CD4-positive, alpha-beta T cell treated with Interleukin-12 subunit alpha and Interleukin-12 subunit beta, for 1 hour (primary cell): ENCODE measurements at places on chromosomes 6 and 20.

DNA sequence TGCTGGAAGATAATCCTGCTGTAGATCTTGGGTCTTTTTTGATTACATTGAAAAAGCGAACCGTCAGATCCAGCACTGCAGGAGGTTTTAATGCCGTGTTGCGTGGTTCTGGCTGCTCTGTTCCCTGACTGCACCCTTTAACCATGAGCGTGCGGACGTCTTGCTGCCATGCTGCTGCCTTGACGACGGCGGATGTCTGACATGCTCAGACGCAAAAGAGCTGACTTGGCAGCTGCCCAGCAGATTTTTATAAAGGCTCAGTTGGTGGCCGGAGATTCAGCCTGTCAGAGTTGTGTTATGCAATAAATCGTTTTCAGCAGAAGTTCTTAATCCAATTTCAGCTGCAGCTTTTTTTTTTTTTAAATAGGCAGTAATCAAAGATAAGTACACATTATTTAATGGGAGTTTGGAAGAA lies 119.4 kb downstream of the JARID2 start:
- peak; percentile 30 for DNase-seq

DNA sequence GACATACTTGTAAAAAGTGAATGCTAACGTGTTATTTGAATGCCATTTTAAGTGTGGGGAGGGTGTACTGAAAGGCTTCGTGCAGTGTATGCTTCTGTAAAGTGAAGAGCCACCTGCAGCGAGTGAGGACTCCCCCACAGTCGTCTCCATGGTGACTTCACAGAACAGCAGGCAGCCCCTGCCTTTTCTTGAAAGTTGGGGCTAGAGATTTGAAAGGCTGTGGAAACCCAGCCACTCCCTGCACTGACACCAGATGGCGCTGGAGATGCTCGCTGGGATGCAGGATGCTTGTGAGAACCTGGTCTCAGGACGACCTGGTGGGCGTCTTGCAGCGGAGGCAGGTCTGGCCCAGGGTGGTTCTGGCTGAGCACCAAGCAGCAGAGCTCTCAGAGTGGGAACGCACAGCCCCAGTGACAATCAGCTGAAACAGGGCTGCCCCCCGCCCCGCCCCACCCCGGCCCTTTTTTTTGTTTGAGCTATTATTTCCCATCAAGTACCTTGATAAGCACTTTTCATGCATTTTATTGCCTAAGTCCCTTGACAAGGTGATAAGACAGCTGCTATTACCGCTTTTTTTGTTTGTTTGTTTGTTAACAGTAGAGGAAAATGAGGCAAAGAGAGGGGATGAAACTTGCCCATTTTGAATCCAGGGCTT lies 150.3 kb downstream of the SYCP2 start:
- no peak for DNase-seq

DNA sequence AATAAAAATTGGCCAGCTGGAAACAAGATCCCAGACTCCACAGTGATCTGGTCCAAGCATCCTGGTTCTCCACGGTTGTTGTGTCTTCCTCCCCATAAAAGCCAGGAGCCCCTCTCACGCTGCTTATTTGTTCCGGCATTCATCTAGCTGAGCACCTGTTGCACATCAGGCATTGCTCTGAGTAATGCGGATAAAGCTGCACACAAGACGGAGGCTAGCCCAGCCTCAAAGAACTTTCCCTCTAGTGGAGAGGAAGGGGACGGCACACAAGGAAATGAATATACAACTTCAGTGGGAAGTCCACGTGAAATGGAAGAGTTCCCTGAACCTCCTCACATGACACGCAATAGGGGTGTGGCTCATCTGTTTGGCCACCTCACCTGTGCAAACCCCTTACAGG lies 30.3 kb upstream of the NXT1 start:
- no peak for DNase-seq

DNA sequence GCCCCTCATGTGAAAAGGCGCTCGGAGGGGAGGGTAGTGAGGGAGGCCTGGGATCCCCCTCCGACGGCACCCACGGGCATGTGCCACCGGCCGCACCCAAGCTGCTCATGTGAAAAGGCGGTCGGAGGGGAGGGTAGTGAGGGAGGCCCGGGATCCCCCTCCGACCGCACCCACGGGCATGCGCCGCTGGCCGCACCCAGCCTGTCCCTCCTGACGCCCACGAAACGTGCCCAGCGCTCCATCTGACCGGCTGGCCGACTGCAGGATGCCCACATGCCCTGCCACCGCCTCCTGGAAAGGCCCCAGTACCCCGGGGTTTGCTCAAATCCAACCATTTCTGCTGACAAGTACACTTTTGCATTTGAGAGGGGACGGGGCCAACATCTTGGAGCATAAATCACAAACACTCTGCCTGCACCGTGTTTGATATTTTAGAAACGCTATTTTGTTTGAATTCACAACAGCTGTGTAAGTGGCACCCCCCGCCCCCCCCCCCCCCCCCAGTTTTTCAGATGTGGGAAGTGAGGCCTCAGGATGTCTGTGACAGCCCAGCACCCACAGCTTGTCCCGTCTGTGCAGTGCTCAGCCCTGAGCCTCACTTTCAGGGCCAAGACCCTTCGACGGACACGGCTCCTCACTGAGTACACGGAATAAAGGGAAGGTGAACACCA lies 34.1 kb downstream of the SLC2A4RG start:
- DNase-seq = no peak

- no peak for DNase-seq
Observed at GRCh38 chr6:101918471-101918870, 525.0 kb downstream of the GRIK2 start.

DNA sequence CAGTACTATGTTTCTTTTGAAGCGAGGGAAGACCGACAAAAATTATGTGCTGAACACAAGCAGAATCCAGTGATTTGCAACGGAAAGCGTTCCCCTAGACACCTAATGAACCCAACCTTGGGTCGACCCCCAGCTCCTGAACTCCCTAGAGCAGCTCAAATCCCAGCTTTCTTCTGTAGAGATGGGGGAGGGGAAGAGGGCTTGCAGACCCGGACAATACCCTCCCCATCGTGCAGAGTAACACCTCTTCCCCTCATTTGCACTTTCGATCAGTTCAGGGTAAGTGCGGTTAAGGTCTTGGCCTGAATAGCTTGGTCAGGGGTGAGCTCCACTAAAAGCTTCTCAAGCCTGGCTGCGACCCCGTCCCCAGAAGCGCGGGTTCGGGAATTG lies 404 bp downstream of the CEP162 start:
- DNase-seq = no peak

- no peak for DNase-seq
Observed at GRCh38 chr6:18327626-18328025, 59.5 kb upstream of the RNF144B start.

GRCh38 chr20:22403022-22403631 lies 181.2 kb downstream of the FOXA2 start:
- DNase-seq = no peak

- no peak for DNase-seq
Observed at GRCh38 chr6:164128101-164128500, 713.6 kb downstream of the QKI start.

GRCh38 chr20:50331469-50332363 lies 141.1 kb downstream of the CEBPB start:
- DNase-seq = no peak

DNA sequence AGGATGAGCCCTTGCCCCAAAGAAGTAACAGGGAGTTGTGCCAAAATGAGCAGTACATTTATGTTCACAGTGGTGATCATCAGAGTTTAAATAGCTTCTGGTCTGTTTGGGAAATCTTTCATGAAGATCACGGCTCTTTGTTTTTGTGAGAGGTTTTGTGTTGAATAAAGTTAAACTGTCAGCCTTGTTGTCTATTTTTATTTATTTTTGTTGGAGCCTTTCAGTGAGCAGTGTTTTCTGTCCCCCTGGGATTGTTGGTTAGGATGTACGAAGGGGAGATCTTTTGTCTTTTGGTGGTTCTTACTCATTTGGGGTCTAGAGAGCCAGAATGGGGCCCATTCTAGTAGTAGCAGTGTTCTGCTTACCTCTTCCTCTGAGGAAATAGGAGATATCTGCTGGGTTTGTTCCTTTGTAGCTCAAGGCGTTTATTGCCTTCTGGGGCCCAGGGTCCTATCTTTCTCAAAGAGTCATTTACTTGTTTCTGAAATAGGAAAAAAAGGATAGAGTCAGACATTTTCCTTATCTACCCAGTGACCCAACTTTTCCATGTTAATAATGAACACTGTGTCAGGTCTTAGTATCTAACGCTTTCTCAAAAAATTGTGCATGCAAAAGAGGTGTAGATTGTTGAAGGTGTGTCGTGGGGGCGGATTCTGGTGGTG lies 157.4 kb downstream of the JARID2 start:
- DNase-seq = no peak

- no peak for DNase-seq
Observed at GRCh38 chr20:48933017-48933766, 11.7 kb downstream of the ARFGEF2 start.

GRCh38 chr6:46734867-46735719 lies at the start of gene PLA2G7:
Gene PLA2G7, minus strand, starts transcription at chr6:46735375. Its CDS starts 12,484 bp downstream, at chr6:46722891.
- no peak for DNase-seq

- DNase-seq = no peak
Observed at GRCh38 chr6:89777455-89777854, 42.1 kb downstream of the MDN1 start.
